ENCODE measurements at places on chromosomes 7 and 10. TPM values are rescaled to one million over a fixed set of nuclear protein-coding genes. Genes with fewer than 3 reads are reported as not detected.
A peak's percentile ranks its signal among the peaks of the same experiment; 100 is the strongest.

GRCh38 chr7:5607951-5608656 lies 173.4 kb downstream of the RNF216 start:
- no peak for DNase-seq

SUMF2 gene
- 202 TPM for total RNA-seq

OIT3 gene
- total RNA-seq = 0.21 TPM

DNA sequence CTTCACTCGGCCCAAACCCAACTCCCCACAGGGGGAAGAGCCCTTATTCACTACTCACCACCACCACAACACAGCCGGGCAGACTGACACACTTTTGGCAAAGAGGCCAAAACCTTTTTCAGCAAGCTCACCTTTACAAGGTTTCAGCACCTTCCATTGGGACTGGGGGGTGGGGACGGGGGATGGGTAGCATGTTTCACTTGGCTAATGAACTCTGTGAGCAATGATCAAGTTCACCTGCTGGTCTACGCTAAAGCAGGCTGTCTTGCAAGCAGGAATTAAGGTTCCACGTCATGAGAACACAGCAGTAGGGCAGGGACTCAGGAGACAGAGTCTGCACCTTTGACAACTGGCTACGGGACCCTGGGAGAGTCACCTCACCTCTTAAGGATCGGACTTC lies 7.0 kb downstream of the FAM53B start:
- peak; percentile 51 for DNase-seq

MRLN gene
- total RNA-seq = not detected

DNA sequence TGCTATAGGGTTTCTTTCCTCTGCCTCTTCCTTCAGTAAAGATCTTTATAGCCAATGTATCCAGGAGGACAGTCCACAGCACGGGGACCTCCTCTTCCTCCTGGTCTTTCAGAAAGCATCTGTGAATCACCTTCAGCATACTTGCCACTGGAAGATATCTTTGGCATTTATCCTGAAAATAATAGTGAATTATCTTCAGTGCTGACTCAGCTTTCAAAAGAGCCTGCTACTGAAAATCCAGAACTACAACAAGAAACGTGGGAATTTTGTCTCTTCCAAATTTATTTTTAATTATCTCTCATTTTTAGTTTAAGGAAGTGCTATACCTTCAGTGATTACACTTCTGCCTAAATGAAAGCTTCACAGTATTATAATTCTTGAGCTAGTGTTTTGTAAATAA lies 7.6 kb upstream of the UNC5B start:
- no peak for DNase-seq

DNA sequence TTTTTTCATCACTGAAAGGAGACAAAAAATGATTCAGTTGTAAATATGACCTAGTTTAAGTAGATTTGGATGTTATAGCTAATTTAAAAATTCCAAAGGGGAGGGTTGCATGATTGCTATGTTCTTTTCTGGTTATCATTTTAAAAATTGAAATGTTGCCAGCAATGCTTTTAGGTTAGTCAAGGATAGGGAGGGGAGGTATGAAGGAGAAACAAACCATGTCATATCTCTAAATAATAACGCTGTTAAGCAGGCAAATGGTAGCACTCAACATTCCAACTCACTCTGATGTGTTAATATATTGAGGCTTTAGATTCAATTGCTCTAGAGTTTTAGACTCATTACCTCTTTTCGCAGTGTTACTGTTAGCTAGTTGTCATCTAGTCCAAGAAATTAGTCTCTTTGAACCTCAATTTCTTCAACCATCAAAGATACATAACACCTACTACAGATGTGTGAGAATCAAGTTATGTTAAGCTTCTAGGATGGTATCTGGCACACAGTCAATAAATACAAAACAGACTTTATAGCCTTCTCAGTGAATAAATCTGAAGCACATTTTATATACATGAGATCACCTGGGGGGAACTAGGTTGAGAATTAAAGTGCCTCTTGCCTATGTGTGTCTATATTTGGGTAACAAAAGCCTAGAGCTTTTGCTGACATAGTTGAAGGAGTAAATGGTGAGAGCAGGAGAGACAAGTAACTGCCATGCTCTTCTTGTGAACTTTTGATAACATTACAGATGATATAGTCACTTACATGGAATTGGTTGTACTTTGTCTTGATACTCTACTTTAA lies 124.9 kb downstream of the CSTF2T start:
- no peak for DNase-seq

- DNase-seq = no peak
Observed at GRCh38 chr10:123574109-123574698, 92.0 kb upstream of the GPR26 start.

DNA sequence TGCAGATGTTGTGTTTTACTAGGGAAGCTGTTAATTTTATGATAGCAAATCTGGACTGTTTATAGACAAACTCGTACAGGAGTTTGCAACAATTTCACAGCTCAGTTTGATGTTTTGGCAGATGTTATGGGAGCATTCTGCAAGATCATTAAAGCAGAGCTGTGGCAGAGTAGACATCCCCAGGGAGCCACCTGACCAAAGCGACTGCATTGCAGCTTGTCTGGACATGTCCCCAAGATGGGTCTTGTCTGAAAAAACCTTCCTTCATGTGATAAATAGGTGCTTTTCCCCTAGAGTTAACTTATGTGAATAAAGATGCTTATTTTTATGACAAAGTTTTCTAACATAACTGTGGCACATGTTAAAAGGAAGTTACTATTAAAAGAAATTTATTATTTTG lies 91.2 kb upstream of the GPR141 start:
- DNase-seq = no peak

GIMAP7 gene
- not detected for total RNA-seq

ADIRF gene
- total RNA-seq = not detected

DNA sequence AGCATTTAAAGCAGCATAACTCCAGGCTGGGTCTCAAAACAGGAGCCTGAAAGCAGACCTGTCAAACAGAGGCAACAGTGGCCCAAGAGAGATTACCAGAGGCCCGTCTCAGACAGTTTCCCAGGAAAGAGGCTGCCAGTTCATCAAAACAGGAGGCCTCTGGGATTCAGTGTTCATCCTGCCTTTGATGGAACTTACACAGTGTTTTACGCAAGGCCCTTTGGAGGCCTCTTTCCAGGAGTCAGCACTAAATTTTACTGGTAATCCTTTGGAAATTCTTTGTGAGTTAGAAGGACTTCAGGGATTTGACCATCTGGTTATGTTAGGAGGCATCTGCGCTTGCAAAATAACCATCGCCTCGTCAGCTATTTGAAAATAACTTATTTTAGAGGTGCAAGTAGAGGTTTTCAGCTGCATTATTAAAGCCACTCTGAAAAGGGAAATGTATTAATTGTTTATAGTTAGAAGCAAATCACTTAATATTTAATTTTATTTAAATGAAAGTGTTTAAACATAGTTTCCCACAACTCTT lies 501.2 kb upstream of the COBL start:
- DNase-seq = no peak

GRCh38 chr10:42593284-42593683 lies 45.1 kb downstream of the ZNF33B start:
- DNase-seq = no peak

DNA sequence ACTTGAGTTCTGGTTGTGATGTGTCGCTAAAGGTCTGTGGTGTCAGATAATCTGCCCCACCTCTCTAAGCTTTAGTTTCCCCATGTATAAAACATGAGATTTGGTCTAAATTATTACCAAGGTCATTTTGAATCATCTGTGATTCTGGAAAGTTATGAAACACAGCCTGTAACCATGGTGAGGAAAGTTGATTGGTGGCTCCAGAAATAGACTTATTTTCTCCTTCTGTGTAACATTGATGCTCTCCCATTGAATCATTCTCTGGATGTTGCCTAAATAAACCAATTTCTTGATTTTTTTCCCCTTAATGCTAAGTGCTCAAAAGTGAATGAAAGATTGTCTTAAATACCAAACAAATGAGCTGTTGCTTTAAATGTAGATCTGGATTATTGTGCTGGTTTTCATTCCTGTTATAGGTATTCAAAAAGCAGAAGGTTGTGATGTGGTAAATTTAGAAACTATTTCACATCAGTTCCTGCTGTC lies 30.0 kb upstream of the PCGF5 start:
- no peak for DNase-seq

- no peak for DNase-seq
Observed at GRCh38 chr10:89269433-89270152, 18.0 kb upstream of the LIPA start.

DNA sequence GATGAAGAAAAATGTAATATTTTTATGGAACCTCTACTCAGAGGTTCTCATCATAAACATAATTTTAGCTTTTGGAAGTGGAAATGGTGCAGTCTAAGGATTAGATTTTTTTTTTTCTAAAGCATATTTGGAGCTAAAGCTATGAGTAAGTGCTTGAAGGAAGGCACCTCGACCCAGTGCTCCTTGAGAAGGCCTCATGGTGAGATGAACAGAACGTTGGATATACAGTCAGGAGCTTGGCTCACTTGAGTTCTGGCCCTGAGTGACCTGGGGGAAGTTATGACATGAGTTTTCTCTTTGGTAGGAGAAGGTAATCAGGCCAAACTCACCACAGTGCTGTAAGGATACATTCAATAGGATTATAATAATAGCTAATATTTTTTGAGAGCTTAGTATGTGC lies 163.3 kb downstream of the JCAD start:
- no peak for DNase-seq

GRCh38 chr10:103575416-103576075 lies 82.0 kb downstream of the NEURL1 start:
- DNase-seq = no peak

ZWINT gene
- total RNA-seq = 10.9 TPM

GRCh38 chr10:102409604-102410428 lies 8.8 kb downstream of the PSD start:
- no peak for DNase-seq

- DNase-seq = no peak
Observed at GRCh38 chr10:43082087-43082486, 5.2 kb downstream of the RET start.

CD36 gene
- 0.08 TPM for total RNA-seq

GRCh38 chr10:67017218-67017617 lies 91.4 kb downstream of the LRRTM3 start:
- DNase-seq = no peak

DNA sequence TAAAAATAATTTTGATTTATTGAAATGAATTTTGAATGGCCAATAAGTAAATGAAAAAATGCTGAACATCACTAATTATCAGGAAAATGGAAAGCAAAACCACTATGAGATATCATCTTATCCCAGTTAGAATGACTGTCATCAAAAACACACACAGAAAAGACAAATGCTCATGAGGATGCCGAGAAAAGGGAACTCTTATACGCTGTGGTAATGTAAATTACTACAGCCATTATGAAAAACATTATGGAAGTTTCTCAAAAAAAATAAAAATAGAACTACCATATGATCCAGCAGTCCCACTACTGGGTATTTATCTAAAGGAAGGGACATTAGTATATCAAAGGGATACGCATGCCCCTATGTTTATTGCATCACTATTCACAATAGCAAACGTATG lies 15.8 kb downstream of the SCIN start:
- DNase-seq = no peak

DNA sequence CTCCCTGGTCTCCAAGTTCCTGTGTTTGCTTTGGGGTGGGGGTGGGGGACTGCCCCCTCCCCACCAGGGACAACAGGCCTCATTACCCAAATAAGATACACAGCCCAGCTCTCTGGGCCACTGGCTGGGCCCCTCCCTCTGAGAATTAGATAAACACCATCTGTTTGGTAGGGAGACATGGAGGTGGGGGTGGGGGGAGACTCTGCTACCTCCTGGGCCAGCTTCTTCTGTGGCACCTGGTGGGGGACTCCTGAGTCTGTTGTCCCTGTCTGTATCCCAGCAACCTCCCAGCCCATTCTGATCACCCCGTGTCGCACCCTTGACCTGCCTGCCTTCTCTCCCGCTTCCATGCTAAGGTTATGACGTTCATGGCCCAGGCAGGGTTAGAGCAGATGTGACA lies 5.8 kb downstream of the MLXIPL start:
- DNase-seq = no peak

GTF2IRD1 gene
- 44.7 TPM for total RNA-seq

TMEM229A gene
- total RNA-seq = not detected

- no peak for DNase-seq
Observed at GRCh38 chr7:131042269-131043160, 285.2 kb upstream of the MKLN1 start.

DNA sequence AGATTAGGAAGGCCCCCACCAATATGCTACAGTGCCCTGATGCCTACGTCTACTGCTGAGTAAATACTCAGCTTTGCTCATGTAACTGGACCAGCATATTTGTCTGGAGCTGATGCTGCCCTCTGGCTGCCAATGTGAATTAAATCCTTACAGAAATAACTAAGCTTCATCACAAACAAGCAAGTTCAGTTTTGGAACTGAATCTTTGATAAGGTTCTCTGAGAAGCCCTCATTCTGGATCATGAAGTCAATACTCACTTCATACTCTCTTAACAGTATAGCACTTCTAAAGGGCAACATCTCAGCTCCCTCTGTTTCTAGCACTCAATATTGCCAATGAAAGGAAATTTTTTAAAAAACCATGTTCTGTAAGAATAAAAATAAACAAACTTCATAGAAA lies 246.7 kb downstream of the ETV1 start:
- DNase-seq = no peak

DNA sequence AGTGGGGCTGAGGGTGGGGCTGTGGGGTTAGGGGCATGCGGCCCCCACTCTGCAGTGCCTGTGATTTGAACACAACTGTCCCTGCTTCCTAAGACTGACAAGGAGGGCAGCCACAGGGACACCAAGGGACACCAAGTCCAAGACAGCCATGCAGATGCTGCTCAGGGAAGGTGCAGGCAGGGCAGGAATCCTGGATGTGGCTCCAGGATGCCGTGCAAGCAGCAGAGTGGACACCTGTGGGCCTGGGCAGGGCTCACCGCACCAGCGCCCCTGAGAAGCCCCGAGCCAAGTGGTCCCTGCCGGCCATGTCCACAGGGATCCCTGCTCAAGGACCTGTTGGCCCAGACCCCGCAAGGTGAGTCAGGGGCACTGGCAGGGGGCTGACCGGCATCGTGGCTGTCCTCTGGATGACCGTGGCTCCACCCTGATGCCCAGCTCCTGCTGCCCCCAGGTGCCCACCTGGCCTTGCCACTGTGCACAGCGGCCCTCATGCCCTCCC lies 58.5 kb downstream of the STK32C start:
- no peak for DNase-seq

NIPSNAP2 gene
- 52.8 TPM for total RNA-seq

SLC26A5 gene
- not detected for total RNA-seq

DNA sequence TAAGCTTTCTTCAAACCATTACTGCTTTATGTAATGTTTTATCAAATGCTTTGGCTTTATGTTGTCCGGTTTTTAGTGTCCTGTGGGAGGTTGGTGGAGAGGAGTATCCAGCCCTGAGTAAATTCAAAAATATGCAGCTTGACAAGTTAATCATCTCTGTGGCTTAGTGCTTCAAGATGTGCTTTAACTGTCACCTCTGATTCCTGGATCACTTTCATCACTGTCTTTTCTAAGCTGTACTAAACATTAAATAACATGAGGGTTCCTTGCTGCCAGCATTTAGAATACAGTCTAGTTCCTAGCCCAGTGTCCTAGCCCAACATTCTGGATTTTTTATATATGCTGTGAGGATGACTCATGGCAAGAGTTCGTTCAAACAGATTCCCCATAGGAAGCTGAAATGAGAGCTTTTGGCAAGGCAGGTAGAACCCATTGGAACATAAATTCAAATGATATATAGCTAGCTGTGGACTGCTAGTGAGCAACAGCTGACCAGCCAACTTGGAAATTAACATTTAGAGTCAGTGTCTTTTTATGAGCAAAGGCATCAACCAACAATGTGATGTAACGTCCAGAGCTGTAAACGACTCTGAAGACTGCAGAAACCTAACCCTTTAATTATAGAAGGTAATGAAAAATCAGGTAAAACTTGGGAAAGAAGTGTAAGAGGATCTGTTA lies 80.6 kb upstream of the OIT3 start:
- no peak for DNase-seq

- no peak for DNase-seq
Observed at GRCh38 chr7:129768614-129769399, 157.3 kb downstream of the NRF1 start.

TEX47 gene
- total RNA-seq = not detected

All from osteocyte (in vitro differentiated cells).